ENCODE measurements at places on chromosomes 7 and 10.

GRCh38 chr7:34406848-34407530 is 251.0 kb upstream of the NPSR1 start:
- DNase-seq = no peak

DNA sequence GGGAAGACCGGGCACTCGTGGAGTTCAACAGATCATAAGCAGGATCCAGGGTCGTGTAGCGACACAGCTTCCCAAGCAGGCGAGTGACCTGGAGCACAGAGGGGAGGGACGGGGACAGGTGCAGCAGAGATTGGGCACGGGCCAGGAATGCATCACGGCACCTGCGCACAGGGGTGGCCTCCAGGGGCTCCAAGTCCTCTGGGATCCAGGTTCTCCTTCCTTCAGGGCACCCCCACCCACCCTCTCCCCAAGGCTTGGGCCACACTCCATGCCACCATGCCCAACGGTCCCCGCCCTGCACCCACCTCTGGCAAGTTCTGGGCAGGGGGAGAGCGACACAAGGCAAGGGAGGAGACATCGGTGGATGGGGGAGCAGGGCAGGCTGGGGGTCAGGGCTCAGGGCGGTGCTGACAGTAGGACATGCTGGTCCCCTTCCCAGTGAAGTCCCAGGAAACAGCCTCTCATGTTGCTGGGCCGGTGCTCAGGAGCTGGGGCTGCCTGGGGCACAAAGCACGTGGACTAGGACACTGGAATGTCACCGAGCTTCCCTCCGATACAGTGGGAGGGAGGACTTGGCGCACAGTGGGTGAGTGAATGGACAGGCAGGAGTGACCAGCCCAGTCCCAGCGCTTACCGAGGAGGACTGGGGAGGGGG is 597.3 kb downstream of the PTPRN2 start:
- DNase-seq = no peak

GRCh38 chr7:35483568-35483967 is 211.4 kb downstream of the HERPUD2 start:
- no peak for DNase-seq

DNA sequence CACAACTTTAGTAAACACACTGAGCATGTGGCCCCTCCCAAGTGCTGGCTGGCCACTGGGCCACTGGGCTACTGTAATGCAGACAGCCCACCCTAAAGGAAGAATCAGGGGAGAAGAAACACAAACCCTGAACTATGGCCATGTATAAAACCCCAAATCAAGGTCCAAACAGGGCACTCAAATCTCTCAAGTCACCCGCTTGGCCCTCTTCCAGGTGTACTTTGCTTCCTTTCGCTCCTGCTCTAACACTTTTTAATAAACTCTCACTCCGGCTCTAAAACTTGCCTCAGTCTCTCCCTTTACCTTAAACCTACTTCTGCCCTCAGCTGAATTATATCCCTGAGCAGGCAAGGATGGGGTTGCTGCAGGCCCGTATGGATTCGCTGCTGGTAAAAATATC is 72.6 kb downstream of the TPK1 start:
- DNase-seq = no peak

- no peak for DNase-seq
These were observed 560 bp downstream of the GBF1 start for GRCh38 chr10:102245932-102246251.

- DNase-seq = peak; percentile 71
These were observed 12.0 kb downstream of the IFIT5 start for GRCh38 chr10:89426230-89426868.

GRCh38 chr10:24097751-24098207 is 111.2 kb upstream of the KIAA1217 start:
- DNase-seq = no peak

GRCh38 chr10:60141896-60142559 is 235.7 kb upstream of the CCDC6 start:
- no peak for DNase-seq

DNA sequence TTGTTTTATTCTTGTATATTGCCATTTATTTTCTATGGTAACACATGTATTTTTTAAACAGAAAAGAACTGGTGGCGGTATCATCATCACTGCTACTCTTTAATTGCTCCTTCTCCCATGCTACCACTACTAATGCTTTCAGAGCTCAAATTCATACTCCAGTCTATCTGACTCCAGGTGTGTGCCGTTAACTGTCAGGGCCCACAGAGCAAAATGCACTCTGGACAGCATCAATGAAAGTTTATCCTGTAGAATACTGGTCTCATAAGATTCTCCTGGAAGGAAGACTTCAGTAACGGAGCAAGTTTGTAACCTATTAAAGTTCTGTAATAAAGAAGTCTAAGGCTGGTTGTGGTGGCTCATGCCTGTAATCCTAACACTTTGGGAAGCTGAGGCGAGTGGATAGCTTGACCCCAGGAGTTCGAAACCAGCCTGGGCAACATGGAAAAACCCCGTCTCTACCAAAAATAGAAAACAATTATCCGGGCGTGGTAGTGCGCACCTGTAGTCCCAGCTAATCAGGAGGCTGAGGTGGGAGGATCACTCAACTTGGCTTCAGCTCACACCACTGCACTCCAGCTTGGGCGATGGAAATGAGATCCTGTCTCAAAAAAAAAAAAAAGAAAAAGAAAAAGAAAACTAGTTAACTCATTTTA is 18.4 kb downstream of the ZNRF2 start:
- DNase-seq = no peak

DNA sequence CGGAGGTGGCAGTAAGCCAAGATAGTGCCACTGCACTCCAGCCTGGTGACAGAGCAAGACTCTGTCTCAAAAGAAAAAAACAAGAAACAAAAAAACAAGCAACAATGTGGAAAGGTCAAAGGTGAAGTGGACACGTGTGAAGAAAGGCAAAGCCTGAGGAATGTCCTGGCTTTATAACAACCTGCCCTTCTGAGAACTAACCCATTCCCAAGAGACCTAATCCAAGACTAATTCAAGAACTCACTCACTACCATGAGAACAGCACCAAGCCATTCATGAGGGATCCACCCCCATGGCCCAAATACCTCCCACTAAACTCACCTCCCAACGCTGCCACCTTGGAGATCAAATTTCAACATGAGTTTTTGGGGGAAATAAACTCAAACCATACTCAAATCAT is 47.5 kb upstream of the KIF5B start:
- DNase-seq = no peak

DNA sequence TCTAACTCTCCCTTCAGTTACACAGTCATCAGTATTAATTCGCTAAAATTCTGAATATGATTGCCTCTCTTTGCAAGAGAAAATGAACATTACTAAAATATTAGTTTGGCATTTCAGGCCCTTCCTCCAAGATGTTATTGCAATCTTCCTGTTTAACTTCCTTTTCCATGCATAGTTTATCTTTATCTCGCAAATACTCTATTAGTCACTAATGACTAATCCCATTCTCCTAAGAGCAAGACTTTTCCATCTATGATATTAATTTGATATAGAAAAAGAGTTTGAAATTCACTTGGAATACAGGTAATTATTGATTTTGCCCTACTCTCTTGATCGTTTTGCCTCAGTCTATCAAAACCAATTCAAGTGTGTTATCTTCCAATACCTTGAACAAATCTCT is 41.8 kb upstream of the SEMA3A start:
- peak; percentile 24 for DNase-seq

- no peak for DNase-seq
These were observed 52.8 kb downstream of the REEP3 start for GRCh38 chr10:63574011-63574410.

DNA sequence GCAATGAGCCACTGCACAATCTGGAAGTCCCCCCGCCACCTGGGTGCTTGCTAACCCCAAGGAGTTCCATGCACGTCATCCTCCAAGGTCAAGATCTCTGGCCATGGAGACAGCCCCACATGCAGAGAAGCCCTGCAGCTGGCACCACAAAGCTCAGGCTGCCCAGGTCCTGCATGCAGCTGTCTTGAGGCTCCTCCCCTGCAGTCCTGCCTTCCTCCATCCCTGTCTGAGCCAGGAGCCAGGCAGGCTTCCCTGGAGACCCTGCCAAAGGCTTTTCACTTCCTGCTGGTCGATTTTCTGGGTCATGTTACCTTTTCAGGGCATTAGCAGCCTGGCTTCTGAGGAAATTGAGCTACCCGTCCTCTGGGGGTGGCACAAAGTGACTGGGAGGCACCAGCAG is 12.5 kb upstream of the TMEM72 start:
- no peak for DNase-seq

- DNase-seq = no peak
These were observed 214.3 kb downstream of the WDR37 start for GRCh38 chr10:1270490-1270889.

DNA sequence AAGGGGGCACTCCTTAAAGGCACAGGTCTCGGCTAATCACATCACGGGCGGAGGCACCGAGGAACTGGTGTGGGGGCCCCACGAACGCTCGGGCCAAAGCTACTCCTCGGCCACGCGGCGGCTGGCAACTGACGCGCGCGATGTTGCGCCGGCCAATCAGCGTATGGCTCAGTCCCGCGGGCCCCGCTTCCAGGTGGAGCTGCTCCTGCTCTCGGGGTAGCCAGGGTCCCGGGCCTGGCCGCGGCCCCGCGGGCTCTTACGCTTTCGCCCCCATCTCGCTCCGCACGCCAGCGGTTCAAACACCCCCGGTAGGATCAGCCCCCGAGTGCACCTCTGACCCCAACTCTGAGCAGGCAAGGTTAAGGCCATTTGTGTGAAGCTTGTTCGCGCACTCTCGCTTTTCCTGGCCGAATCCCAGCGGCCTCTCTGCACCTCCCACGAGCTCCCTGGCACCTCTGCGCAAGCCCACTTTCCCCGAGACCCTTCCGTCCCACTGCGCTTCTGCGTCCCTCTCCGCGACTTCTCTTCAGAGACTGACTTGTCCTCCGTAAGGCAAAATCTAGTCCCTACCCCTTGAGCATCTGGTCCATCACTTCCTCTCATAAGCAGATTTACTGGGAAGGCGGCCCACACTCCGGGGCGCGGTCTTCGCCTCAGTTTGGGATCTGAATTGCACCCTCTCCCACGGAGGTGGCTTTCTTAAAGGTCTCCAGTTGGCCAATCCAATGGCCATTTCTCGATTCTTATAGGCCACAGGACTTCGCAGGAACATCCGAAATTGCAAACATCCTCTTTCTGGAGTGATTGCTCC is 200.9 kb upstream of the TBX20 start:
- DNase-seq = no peak

- DNase-seq = no peak
These were observed 19.8 kb upstream of the FAM133B start for GRCh38 chr7:92609921-92610518.

- no peak for DNase-seq
These were observed 99.4 kb downstream of the GRM8 start for GRCh38 chr7:127153315-127153714.

DNA sequence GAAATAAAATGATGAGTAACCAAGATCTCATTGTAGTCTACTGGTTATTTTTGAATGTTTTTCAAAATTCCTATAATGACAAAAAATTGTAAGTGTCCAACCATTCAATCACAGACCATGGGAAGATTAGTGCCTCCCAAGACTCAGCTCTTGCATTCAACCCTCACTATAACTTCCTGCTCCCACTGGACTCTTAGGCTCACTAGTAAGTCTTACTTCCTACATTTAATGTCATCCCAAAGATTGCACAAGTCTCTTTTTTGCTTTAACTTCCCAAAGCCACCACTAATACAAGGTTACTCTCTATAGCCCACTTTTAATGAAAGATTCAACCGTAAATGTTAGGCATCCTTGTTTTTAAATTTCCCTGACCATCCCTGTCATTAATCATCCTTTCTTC is 111.9 kb upstream of the NRBF2 start:
- DNase-seq = no peak

- no peak for DNase-seq
These were observed 4.3 kb upstream of the GIMAP5 start for GRCh38 chr7:150732786-150733481.

DNA sequence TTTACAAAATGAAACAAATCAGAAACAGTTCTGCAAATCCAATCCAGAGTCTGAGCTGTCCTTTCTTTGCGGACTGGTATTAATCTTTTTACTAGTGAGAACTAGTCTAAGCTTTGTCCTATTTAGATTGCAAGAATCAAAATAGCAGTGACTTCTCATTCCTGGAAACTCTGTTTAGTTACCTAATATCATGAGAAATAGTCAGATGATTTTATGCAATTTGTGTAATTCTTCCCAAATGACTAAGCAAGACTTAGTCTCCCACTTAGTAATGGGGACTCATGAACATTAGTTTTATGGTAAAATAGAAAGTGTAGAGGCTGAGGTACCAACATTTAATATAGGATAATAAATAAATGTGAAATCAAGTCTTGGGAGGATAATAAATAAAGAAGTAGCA is 341.3 kb downstream of the DNAJB9 start:
- DNase-seq = no peak

GRCh38 chr7:2894118-2894940 is 50.2 kb upstream of the GNA12 start:
- DNase-seq = no peak

DNA sequence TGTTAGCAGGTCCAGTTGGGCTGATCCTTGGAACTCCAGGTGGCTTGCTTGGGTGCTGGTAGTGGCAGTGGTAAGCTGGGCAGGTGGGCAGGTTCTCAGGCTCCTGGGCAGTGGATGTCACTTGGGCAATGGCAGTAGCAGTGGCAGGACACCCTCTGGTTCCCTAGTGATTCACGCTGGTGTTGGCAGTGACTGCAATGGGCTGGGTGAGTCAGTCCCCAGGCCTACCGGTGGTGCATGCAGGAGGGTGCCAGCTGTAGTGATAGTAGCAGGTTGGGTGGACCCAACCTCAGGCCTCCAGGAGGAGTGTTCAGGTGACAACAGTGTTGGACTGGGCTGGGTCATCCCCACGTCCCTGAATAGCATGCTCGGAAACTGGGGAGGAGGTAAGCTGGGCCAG is 189.2 kb downstream of the ZEB1 start:
- no peak for DNase-seq

GRCh38 chr7:10257438-10257837 is 716.2 kb upstream of the PHF14 start:
- no peak for DNase-seq
